NCI-H187 treated with DMSO at 0.1 percent for 48 hours (cell line): ENCODE measurements at places on chromosomes 16 and 17.

DNA sequence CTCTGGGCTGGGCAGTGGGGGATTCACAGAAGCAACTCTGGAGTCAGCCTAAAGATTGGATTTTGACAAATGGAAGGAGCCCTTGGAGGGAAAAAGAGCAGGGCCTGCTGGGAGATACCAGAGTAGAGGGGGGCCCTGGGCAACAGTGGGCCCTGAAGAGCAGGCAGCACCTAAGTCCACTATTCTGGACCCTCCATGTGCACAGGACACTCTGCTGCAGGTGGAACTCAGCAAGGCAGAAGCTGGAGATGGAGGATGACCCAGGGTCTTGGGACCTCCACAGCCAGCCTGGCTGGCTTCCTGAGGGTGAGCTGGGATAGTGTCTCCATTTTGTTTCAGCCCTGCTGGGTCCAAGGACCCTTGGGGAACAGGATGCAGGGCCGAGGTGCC, 63.0 kb upstream of the TEX2 start:
- DNase-seq, result no peak

DNA sequence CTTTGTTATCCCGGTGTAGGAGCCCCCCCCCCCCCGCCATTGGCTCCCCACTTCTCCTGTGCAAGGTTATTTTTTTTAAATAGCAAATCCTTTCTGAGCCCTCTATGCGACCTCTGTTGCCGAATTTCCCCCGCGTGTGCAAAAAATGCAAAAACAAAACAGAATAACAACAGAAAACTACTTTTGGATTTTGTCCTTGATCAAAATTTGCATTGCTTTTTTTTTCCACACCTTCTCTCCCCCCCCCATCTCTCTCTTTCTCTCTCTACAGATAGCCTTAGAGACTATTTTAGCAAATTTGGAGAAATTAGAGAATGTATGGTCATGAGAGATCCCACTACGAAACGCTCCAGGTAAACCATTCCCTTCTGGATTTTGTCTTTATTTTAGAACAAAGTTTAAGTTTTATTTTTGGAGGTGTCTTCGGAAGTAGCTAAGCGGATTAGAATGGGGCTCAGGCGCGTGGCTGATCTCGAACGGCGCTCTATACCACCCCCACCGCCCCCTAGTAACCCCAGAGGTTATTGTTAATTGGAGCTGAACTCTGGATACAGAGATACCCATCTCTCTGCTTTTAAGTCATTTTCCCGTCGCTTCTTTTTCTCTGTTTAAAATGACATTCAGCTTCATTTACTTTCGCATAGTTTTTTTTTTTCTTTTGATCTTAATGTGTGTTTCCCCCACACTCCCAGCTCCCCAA, 1.0 kb downstream of the MSI2 start:
- DNase-seq, result no peak

GRCh38 chr16:64617836-64618476, 503.9 kb downstream of the CDH11 start:
- DNase-seq, result no peak

DNA sequence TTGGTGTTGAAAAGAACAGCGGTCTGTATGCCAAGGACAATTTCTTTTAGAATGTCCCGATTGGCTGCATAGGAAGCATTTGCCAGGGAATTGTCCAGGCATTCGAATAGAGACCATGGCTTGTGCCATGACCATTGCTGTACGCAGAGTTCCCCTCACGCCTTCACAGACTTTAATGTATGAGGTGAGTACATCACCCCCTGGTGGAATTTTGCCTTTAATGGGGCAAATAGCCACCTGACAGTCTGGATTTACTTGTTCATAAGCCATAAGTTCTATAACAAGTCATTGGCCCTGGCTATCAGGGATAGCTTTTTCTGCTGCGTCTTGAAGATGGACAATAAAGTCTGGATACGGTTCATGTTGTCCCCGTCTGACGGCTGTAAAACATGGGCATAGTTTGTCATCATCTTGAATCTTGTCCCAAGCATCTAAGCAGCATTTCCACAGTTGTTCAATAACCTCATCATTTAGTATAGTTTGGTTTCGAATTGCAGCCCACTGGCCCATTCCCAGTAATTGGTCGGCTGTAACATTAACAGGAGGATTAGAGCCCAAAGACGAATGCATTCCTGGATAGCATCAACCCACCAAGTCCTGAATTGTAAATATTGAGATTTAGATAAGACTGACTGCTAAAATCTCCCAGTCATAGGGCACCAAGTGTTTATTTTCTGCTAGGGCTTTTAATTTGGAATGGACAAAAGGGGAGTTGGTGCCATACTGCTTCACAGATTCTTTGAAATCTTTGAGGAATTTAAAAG, 67.7 kb upstream of the ARL4D start:
- no peak for DNase-seq

DNA sequence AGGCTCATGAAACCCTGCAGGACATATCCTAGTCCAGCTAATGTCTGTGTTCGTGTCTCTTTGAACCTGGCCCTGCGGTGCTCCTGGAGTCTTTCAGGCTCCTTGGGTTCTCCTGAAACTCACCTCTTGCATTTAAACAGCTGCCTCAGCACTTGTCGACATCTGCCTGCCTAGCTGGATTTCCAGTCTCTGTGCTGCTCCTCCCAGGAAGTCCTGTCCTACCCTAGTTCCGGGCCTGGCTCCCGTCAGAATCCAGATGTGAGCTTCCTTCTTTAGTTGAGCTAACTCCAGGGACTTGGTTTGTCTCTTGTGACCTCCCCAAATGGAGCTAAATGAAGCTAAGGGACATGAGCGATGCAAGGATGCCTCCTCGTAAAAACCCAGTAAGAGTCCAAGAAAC, 155.2 kb upstream of the PIRT start:
- no peak for DNase-seq

GRCh38 chr17:4849011-4849536, 15.9 kb downstream of the MINK1 start:
- no peak for DNase-seq

- DNase-seq, result no peak
Observed at GRCh38 chr16:81442220-81442915, 2.2 kb upstream of the CMIP start.

- DNase-seq, result no peak
Observed at GRCh38 chr17:57006040-57006439, 28.1 kb downstream of the SCPEP1 start.
